T47D (cell line): ENCODE measurements at places on chromosomes 12 and 14.

GRCh38 chr14:21033133-21033698 lies 1.4 kb downstream of the RNASE13 start:
- DNase-seq = no peak

GRCh38 chr12:13181375-13182070 lies 15.0 kb upstream of the EMP1 start:
- DNase-seq = no peak

DNA sequence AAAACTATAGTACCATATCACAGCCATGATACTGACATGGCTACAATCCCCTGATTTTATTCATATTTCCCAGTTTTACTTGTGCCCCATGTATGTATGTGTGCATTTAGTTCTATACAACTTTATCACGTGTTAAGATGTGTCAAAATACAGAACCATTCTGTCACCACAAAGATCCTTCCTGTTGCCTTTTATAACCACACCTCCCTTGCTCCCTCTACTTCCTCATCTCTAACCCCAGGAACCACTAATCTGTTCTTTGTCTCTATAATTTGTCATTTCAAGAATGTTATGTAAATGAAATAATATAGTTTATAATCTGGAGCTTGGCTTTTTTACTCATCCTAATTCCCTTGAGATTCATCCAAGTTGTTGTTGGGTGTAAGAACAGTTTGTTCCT lies 358.4 kb downstream of the DPF3 start:
- DNase-seq = no peak

DNA sequence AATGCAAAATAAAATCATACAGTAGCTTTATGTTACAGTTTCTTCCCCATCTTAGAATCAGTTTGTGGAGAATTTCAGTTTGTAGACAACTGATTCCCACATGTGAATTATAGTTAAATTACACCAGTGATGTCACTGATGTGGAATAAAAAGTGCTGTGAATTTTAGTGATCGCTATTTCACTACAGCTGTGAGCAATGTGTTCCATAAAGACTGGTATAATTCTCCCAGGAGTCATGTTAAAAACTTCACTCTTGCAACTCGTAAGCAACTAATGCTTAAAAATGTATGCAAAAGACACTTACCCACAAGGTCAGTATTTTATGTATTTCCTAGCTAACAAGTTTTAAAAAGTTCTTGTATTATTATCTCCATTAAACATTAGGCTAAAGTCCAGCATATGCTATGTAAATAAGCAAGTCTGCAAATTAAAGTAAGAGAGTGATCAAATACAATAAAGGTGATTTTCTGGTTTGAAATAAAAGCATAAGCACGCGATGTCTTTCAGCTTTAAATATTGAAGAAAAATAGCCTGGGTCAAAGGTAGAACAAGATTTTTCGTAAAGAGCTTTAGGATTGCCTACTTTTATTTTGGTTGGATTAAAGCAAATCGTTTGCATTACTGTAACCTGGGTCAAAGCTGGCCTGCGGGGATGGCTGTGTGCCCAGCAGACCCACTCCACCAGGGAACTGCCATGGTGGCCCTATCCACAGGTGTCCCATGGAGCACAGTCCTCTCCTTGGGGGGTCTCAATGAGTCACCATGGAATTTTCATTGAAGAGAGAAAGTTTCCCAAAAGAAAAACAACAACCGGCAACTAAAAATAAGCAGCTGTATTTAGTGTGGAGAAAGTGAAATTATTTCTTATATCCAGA lies 12.7 kb upstream of the LRIG3 start:
- DNase-seq = no peak

DNA sequence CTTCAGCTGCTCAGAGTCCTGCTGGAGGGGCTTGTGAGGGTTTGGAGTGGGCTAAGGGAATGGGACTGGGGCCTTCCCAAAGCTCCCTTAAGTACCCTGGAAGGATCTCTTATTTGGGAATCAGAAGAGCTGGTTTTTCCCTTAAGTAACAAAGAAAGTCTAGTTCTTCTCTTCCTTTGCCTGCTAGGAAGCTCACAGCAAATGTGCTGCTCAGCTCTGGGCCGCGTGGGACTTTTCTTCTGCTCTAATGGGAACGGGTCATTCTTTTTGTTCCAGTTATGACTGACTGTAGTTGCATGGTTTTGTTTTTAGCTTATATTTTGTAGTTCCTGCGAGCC lies 6.0 kb downstream of the KIF26A start:
- no peak for DNase-seq

DNA sequence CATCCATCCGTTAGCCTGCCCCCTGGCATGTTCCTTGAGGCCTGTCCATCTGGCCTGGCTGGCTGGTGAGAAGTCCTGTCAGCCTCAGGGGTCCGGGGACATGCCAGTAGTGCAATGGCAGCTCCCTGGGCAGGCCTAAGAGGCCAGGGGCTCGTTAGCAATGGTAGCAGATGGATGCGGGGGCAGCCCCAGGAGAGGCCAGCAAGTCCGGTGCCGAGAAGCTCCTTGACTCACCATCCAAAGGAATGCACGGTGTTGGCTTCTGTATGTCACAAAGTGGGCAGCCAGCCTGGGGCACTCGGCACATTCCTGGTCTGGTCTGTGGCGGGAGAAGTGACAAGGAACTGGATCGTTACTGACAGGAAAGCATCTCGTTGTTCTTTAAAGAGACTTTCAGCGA lies 319.9 kb downstream of the CACNA1C start:
- no peak for DNase-seq

DNA sequence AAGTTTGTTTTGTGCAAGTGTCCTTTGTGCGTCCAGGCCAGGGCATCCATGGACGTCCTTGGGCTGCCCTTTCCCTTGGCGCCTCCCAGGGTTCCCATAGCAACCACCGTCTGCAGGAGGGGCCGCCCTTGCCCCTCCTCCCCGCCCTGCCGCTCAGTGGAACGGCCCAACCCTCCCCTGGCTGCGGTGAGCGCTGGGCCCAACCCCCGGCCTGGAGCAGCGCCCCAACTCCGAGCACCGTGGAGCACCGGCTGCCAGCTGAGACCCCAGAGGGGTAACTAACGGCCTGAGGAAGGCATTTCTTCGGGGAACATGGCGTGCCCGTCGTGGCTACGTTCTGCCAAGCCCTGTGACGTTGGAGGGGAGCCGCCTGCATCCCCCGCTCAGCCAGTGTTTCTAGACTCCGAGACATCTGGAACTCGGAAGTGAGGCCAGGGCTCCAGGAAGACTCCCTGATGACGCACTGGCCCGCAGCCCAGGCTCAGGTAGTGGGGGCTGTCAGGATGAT lies 5.3 kb upstream of the ACACB start:
- no peak for DNase-seq

DNA sequence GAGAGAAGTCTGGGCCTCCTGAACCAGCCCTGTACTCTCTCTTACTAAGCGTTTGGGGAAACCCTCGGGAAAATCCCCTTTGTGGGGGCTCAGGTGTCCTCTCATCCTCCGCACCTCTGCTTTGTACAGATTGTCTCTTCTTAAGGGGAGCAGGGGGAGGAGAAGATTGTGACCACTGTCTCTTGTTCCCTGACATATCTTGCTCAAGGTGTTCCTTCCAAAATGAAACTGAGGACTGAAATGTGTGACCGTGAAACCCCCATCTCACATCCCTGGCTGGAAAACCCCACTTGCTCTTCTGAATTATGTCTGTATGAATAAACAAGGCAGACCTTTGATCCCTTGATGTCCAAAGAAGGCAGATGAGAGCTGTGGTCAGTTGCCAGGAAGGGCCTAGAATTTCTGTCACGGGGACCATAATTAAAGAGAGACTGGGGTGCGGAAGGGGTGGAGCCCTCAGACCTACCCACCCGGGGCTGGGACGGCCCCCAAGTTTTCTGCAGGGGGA lies 369.8 kb downstream of the AACS start:
- no peak for DNase-seq

DNA sequence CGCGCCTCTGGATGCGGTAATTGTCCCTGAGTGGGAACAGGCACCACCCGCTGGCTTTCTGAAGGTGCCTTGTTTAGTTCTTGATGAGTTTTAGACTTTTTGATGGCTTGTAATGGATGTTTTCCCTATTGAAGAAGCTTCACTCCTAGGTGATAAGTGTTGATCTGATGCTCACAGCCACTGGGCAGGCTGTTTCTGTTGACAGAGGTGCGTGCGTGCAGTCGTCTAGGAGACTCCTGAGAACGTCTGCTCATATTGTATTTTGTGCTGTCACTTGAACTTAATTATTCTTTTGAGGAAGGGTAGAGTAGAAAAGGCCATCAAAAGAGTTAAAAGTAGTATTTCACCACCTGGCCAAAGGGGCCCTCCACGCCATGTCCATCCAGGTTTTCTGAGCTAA lies 70.5 kb downstream of the EP400 start:
- no peak for DNase-seq

GRCh38 chr14:38189930-38190726 lies 17.6 kb upstream of the SSTR1 start:
- DNase-seq = no peak

DNA sequence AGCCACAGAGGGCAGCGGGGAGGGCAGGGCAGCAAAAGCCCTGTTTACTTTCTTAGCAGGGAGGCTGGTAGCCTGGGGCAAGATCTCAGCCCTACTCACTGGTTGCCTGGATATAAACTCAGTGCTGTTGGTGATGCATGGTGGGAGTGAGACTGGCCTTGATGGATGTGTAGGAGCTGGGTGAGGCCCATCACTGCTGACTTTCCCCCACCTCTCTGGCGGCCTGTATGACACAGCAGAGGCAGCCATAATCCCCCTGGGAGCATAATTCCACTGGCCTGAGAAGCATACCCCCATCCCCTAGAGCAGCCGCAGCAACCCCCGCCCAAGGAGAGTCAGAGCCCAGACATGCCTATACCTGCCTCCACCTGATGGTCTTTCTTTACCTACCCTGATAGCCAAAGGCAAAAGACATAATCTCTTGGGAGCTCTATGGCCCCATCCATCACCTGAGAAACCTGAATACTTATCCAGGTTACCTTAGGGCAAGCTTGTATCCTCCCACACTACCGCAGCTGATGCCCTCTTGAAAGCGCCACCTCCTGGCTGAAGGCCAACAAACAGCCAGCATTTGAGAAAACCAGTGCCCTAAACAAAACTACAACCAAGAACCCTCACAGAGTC lies 59.3 kb downstream of the DNAI7 start:
- peak; percentile 55 for DNase-seq

GRCh38 chr12:71057330-71057729 lies 100.5 kb downstream of the TSPAN8 start:
- DNase-seq = no peak

DNA sequence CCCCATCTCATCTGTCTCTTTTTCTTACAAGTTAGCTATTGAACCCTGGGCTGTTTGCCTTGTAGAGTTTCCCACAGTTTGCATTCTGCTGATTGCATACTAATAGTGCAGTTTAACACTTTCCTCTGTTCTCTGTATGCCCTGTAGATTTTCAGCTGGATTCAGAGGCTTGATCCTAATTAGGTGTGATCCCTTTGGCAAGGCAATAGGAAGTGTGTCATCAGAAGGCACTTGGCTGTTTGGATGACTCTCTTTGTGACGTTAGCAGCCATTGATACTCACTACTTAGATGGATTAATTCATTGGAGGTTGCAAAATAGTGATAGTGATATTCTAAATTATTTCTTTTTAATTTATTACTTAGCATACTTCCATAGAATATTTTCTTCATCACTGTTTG lies 33.6 kb downstream of the FUT8 start:
- no peak for DNase-seq

DNA sequence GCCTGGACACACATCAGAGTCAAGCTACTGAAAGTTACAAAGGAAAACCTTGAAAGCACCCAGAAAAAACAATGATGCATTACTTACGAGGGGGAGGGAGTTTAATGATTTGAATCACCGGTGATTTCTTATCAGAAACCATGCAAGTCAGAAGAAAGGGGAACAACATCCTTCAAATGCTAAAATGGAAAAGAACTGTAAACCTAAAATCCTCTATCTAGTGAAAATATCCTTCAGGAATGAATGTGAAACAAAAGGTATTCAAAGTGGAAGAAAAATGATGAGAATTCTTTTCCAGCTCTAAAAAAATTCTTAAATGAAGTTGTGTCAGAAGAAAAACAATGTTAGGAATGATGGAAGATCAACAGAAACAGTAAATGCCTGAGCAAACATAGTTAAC lies 16.8 kb downstream of the SCAF11 start:
- DNase-seq = no peak

DNA sequence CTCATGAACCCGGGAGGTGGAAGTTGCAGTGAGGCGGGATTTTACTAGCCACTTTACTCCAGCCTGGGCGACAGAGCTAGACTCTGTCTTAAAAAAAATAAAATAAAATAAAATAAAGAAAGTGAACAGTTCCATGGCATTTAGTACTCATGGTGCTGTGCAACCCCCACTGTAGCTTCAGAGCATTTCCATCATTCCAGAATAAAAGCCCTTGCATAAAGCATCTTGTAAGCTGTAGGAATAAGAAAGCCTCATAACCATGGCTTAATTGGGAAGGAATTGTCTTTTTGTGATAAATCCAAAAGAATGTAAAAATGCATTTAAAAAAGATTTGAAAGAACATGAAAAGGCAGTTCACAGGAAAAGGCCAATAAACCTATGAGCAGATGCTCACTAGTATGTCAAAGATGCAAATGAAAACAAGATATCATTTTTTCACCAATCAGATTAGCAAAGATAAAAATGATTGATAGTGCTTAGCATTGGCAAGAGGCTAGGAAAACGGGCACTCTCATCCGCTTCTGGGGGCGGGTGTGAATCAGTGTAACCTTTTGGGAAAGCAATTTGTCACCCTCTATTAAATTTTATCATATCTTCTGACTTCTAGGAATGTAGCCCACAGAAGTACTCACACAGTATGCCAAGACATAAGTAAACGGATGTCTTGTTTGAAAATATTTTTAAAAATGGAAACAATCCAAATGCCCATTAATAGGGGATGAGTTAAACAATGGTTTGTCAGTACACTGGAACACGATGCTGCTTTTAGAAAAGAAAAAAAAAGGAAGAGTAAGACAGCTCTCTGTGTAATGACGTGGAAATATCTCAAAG lies 46.6 kb downstream of the CFAP251 start:
- no peak for DNase-seq

DNA sequence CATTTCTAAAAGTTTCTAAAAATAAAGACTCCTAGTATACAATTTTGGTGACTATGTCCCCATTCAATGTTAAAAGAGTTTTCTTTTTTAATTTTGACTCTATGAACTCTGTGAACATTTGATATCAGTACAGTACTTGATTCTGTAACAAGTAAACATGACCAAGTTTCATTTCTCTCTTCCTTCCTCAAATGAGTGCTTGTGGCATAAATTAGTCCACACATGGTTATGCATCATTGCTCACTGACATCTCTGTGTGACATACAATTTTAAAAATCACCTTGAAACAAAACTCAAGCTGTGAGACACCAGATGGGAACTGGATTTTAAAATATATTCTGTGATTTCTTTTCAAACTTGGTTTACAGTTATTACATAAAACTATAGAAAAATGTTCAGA lies 253.9 kb upstream of the MDGA2 start:
- no peak for DNase-seq

- peak; percentile 96 for DNase-seq
These were observed 10.3 kb downstream of the EXOC3L4 start for GRCh38 chr14:103104654-103105452.

- DNase-seq = no peak
These were observed 110.8 kb downstream of the NUAK1 start for GRCh38 chr12:106027911-106028310.

DNA sequence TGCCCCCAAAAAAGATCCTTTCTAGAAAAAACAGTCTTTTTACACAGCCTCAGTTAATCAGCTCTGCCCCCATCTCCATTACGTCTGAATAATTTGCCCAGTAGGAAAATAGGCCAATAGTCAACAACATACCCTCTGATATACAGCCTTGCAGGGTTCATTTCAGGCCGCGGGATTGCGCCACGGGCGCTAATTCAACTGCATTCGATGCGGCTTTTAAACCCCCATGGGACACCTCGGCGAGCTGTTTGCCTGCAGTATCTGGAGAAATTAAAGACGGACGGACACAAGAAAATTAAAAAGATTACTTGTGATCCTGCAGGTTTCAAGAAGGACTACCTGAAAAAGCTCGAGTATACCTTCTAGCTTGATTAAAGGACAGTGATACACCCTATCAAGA lies 36.1 kb downstream of the ERP29 start:
- no peak for DNase-seq
